ENCODE measurements at places on chromosomes 2 and 18.

DNA sequence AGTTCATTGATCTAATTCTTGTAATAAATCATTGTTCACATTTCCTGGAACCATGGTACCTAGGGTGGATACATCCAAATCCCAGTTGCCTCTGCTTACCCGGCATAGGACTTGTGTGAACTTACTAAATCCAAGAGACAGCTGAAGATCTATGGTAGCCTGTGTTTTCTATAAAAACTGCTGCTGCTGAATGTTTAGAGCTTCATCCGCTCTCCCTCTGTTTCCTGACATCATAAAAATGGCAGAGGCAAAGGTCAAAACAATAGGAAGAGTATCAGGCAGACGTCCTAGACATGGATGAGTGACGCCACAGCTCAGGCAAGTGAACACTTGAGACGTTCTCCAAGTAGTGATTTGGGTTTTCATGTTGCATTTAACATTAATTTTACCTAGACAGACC, 258.3 kb downstream of the ALPK2 start:
- ATAC-seq, result no peak

DNA sequence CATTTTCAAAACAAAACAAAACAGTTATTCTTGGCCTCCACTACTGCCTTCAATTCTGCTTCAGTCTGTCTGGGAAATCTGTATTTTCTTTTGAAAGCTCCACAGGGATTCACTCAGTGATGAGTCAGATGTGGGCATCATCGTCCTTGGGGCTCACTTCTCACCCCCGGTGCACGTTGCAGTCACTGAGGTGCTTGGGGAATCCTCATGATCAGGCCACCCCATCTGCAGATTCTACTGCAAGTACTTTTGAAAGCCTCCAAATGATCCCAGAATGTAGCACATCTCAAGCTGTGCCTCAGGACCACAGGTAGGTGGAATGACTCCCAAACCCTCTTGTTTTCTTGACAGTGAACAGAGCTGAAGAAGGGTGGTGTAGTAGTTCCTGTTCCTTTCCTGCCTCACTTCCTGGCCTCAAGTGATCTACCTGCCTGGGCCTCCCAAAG, 34.3 kb downstream of the LPIN2 start:
- ATAC-seq, result no peak

GRCh38 chr18:45274026-45274425, 341.2 kb upstream of the SLC14A2 start:
- no peak for ATAC-seq

DNA sequence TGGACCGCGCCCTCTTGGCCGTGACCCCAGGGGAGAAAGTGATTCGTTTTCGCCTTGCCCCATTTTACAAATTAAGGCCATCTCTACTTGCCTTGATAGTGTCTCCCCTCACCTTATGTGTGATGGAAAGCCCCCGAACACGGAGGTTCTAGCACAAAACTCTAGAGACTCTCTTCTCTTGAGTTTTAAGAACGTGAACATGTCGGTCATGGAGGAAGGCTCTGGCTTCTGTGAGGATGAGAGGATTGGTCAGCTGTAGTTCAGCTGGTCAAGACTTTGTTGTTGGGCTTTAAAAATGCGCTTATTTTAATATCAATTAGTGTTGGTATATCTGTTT, 828 bp downstream of the DYNC1I2 start:
- no peak for ATAC-seq
